K562 (cell line): ENCODE measurements at places on chromosomes 1 and 21. TPM values are rescaled to one million over a fixed set of nuclear protein-coding genes. Genes with fewer than 3 reads are reported as not detected.

- DNase-seq: no peak
Observed at GRCh38 chr1:84774669-84775534, 84.6 kb upstream of the SSX2IP start.

GRCh38 chr1:151146072-151146411, 389 bp downstream of the SEMA6C start:
- DNase-seq: no peak

The MAD2L2 gene
- total RNA-seq: 211 and 212 TPM in 2 replicates

The ST6GALNAC5 gene
- total RNA-seq: 0.04 TPM in 1 of 2 replicates, not detected in the other

- no peak for DNase-seq
Observed at GRCh38 chr1:199545780-199546179, 481.7 kb upstream of the NR5A2 start.

DNA sequence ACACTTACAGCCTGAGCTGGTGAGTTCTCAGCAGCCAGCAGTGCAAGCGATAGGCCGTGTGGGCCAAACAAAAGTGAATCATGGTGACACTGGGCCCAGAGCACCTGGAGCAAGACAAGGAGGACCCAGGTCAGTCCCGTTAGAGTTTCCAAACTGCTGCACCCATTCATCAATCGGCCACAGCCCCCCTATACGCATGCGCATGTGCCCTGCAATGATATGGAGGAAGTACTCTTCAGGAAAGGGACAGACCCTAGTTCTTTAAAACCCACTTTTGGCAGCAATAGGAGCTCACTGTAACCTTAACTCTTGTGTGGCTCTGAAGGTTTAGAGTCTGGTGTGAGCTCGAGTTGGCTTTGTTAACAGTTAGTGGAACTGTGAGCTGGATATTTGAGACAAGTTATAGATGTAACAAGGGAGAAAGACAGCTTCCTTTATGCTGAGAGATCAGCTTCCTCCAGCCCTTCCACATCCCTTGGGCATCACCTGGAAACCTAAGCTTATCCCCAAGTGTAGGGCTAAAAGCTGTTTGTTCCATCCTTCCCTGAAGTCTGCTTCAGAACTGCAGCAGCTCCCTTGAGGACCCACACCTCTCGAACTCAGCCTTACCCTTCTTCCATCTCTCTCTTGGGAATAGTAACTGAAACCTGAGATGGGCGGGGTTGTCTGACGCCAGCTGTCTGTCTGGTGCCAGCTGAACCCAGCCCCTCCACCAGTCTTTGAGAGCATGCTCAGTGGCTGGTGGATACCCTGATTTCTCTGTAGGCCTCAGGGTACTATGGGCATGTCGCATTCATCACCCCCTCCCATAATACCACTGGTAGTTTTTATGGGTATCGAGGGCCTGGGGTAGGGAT, 17.7 kb downstream of the NMNAT1 start:
- no peak for DNase-seq

DNA sequence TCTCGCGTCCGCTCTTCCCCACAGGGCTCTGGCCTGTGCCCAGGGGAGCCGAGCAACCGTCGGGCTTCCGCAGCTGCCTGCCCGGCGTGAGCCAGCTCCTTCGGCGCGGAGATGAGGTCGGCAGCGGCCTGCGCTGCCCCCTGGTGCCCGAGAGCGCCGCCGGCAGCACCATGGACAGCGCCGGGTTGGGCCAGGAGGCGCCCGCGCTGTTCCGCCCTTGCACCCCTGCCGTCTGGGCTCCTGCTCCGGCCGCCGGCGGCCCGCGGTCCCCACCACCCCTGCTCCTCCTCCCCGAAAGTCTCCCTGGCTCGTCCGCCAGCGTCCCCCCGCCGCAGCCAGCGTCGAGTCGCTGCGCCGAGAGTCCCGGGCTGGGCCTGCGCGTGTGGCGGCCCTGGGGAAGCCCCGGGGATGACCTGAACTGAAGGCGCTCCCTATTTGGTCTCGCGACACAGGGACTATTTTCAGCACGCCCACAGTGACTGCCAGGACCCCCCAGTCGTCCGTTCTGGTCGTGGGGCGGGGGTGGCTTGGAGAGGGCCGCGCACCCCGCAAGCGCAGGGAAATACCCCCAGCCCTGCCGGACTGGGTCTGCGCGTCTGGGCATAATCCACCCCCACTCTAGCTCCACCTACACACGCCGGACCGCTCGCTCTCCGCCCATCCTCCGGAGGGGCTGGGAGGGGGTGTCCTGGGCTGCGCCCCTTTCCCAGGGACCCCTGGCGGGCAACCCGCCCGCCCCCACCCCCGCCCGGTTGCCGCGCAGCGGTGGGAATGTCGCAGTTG, 1.3 kb downstream of the HES3 start:
- peak; percentile 90 for DNase-seq

The LAPTM5 gene
- 30.3 and 33.8 TPM in 2 replicates for total RNA-seq

The C1orf94 gene
- not detected in 2 replicates for total RNA-seq
